ENCODE measurements at places on chromosomes 7 and 10.

GRCh38 chr10:69863580-69863979, 61.9 kb downstream of the COL13A1 start:
- DNase-seq: no peak

DNA sequence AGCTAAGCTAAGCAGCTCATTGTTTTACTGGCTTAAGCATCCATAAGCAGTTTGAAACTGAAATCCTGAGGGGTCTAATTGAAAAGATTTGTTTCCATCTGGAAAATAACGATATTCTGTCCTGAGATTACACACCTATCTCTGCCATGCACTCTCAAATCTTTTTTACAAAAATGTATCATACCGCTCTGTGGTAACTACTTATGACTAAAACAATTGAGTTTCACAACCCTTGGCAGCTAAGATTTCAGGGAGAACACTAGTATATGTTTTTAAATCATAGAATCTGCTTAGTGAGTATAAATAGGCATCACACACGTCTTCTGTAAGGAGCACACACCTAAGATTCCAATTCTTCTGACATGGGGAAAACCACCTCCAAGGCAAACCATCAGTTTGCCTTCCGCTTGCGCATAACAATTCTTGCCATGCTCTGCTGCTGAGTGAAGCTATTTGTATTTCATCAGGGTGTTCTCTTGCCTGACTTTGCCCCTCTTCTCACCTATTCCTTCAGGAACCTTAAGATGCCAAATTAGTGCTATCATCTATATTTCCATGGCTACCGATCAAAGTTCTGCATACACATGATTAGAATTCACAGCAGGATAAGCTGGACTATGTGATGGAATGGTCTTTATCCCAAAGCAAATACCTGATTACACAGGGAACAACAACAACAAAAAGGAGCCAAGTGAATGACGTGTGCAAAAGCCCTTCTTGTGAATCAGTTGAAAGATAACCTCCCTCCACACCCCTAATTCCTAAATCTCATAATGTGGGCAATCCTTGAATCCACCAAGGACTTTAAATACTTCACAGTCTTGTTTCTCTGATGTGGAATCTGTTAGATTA, 40.9 kb downstream of the PRPF18 start:
- no peak for DNase-seq

DNA sequence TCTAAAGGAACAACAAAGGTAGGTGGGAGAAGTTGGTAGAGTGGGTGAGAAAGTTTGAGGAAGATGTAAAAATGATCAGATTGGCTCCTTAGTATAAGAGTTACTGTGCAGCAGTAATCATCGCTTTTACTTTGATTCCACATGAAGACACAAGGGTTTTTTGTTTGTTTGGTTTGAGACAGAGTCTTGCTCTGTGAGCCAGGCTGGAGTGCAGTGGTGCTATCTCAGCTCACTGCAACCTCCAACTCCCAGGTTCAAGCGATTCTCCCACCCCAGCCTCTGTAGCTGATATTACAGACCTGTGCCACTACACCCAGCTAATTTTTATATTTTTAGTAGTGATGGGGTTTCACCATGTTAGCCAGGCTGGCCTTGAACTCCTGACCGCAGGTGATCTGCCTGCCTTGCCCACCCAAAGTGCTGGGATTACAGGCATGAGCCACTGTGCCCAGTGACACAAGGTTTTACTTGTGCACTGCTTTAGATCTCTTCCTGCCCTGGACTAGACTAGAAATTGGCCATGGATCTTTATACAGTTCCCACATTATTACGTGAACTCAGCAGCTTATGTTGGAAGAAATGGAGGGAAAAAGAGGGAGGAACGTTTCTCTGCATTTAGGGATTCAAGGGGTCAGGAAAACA, 10.7 kb downstream of the LUC7L2 start:
- DNase-seq: no peak

GRCh38 chr7:92714767-92715166, 121.6 kb downstream of the CDK6 start:
- no peak for DNase-seq

DNA sequence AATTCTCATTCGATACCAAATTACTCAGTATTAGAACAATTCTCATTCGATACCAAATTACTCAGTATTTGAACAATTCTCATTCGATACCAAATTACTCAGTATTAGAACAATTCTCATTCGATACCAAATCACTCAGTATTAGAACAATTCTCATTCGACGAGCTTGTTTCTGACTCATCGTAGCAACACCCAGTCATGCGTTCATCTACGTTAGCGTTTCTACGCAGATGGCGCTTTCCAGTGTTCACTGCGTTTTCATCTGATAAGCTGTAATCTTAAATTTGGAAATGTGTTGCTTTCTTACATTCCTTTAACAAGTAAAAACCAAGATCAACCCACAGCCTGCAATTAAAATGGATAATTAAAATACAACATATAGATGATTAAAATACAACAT, 276.3 kb downstream of the ZMYND11 start:
- no peak for DNase-seq

DNA sequence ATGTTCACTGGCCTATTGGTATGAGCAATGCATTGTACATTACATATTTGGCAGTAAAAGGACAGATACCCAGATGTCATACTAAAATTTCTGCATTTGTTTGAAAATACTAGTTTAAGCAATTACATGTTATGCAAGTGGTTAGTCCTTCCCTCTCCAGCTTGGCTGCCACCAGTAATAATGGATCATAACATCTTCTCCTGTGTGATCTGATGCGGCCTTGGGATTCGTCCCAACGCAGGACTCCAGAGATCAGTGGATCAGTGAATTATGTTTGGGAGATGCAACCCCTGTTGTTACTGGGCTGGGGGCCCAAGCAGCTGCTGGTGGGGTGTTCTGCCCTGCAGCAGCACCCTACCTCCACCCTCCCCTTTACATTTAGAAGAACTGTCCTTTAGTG, 11.2 kb upstream of the PDK4 start:
- DNase-seq: no peak

DNA sequence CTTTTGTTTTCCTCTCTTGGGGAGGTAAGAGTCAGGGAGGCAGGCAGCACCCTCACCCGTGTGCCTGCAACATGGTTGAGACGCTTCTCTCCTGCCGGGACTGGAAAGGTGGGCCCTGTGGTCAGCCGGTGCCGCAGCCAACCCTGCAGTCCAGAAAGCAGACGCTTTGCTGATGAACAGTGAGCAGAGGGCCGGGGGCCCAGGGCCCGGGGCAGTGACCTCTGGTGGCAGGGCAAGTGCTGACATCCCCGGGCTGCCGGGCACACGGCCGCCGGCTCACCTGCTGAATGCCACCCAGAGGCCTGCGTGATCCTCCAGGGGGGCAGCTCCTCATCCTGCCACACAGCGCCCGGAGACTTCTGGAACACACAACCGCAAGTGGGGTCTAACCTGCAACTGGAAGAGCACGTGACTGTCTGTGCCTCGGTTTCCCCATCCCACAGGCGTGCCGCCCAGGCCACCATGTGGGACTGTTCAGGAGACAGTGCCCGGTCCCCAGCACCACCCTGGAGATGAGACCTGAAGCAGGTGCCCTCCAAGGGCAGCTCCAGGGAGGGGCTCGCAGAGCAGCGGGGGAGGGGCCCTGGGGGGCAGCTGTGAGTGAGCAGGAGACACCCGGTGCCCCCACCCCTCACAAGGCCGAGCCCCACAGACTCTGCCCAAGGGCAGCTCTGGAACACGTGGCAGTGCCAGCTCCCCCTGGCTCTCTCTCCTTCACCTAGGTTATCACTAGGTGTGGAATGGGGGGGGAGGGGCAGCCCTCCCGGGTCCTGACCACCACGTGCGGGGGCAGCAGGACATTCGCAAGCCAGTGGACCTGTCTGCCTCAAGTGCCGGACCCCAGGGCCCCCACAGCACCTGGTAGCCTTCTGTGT, 2.2 kb upstream of the ADGRA1 start:
- no peak for DNase-seq
